ENCODE measurements at places on chromosomes 4 and X. TPM values are rescaled to one million over a fixed set of nuclear protein-coding genes. Genes with fewer than 3 reads are reported as not detected.

- DNase-seq = no peak
Measured at GRCh38 chr4:114811564-114812301, 213.1 kb downstream of the UGT8 start.

Gene TMEM175
- total RNA-seq = 33.1 TPM

Gene GYPB
- not detected for total RNA-seq

DNA sequence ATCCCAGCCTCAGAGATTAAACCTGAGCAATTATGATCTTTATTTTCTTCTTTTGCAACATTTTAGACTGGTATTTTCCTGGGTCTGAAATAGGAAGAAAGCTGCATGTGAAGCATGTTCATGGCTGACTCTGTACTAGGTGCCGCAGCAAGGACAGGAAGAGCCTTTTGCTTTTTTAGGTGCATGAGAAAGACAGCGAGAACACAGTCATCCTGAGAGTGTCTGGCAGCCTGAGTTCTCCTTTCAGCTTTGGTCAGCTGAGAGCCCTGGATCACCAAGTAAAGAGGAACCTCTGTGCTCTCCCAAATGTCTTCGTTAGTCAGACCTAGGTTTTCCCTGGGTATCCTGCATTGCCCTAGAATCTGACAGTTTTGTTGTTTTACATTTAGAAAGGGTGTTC lies 29.8 kb downstream of the FAM149A start:
- DNase-seq = no peak

GRCh38 chr4:101028886-101029285 lies 318.4 kb downstream of the PPP3CA start:
- no peak for DNase-seq
